ENCODE measurements at places on chromosomes 7 and 10. TPM values are rescaled to one million over a fixed set of nuclear protein-coding genes. Genes with fewer than 3 reads are reported as not detected.

AKR1C1 gene
- 31.5 TPM for total RNA-seq

GRCh38 chr7:63113713-63114285 lies 884.9 kb upstream of the ZNF722 start:
- H3K27ac ChIP-seq, result no peak overlapping the region
- H3K4me1 ChIP-seq, result no peaks in the 10 kb centered on the region
- H3K4me3 ChIP-seq, result no peak overlapping the region
- no peak for DNase-seq
- no peaks in the 10 kb centered on the region for H3K36me3 ChIP-seq

DNA sequence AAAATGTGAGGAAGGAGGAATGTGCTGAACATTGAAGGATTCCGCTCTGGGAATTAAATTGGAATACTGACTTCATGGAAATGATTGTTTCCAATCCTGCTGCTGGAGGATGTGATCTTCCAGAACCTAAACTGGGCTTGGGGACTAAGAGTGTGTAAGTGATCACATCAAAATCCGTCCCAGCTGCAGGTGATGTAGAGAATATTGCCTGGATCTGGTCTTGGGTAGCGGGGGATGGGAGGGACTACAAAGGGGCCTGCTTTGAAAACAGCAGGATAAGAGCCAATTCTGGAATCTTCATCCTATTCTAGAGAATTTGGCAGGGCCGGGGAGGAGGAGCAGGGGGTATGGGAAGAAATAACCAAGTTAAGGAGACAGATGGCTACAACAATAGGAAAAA lies 552.2 kb upstream of the FZD8 start:
- H3K4me1 ChIP-seq, result no peaks in the 10 kb centered on the region
- no peaks in the 10 kb centered on the region for H3K36me3 ChIP-seq
- no peaks in the 10 kb centered on the region for H3K27me3 ChIP-seq
- no peak overlapping the region for H3K4me3 ChIP-seq
- no peak for DNase-seq

DNA sequence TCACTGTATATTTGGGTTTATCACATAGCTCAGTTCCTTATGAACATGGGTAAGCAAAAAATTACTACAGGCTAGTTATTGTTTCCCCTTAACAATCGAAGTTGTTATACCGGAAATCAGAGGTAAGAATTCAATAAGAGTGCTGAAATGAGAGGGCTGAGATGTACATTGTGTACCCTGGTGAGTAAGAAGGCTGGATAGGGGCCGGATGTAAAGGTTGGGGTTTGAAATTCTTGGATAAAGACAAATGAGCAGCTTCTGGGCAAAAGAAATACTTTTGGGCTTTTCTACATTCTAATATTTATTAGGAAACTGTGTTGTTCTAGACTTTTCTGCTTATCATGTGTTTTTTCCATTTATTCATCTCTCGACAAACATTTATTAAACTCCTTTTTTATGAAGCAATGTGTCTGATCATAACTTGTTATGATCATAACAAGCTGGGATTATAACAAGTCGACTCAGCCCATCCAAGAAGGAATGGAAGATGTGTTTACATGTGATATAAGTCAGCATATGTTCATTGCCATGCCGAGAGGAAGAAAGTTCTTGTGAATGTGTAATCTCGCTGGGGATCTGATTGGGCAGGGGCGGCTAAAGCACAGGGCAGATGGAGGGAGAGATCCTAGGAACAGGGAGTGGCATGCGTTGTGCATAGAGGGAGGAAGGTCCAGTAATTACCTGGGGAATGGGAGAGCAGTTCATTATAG lies 155.3 kb downstream of the PLXDC2 start:
- H3K36me3 ChIP-seq, result no peaks in the 10 kb centered on the region
- peak overlapping the region; percentile 38 for H3K27ac ChIP-seq
- H3K27me3 ChIP-seq, result no peaks in the 10 kb centered on the region
- no peaks in the 10 kb centered on the region for H3K4me1 ChIP-seq
- no peak for DNase-seq

All from breast epithelium (tissue), 4 donors.